ENCODE measurements at places on chromosomes 7 and 10. TPM values are rescaled to one million over a fixed set of nuclear protein-coding genes. Genes with fewer than 3 reads are reported as not detected.

DNA sequence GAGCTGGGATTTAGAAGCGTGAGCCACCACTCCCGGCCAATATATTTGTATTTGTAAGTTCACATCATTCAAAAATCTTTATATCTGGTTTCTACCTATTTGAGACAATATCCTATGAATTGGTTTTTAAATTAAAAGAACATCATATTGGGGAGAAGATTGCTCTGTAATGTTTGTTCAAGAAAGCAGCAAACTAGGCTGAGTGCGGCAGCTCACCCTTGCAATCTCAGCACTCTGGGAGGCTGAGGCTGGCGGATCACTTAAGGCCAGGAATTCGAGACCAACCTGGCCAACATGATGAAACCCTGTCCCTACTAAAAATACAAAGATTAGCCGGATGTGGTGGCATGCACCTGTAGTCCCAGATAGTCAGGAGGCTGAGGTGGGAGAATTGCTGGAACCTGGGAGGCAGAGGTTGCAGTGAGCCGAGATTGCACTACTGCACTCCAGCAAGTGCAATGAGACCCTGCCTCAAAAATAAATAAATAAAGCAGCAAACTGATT lies 9.4 kb downstream of the NIPSNAP2 start:
- no peak for DNase-seq
- no peak overlapping the region for H3K4me3 ChIP-seq
- H3K4me1 ChIP-seq: peaks cover 14% of the 10 kb centered on the region
- H3K36me3 ChIP-seq: peaks cover 2% of the 10 kb centered on the region
- no peaks in the 10 kb centered on the region for H3K27me3 ChIP-seq

DNA sequence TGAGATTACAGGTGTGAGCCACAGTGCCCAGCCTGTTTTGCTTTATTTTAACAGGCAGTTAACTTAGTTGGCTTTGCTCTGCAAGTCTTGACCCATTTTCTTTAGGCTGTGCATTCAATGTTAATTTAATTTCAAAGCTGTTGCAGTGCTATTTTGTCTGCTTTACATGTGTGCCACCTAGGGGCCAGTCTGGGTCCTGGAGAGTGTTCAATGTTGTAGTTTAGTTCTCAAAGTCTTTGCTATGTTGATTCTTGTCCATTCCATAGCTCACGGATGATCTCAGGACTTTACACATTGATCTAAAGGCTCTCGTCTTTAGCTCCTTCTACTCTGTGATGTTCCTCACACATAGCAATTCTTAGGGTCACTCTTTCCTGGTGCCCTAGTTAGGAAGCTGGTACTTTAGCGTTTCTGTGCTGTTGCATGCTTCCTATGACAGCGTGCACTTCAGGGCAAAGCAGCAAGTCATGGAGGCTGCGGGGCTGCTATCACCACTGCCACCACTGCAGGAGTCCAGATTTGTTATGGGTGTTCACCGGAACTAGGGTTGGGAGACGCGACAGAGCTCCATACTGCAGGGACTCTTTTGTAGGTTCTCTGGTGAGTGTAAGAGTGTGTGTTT lies 16.4 kb upstream of the ABCA13 start:
- no peak overlapping the region for H3K27ac ChIP-seq
- peaks cover 5% of the 10 kb centered on the region for H3K4me1 ChIP-seq
- H3K36me3 ChIP-seq: no peaks in the 10 kb centered on the region
- no peak overlapping the region for H3K4me3 ChIP-seq
- peak; percentile 52 for DNase-seq

DNA sequence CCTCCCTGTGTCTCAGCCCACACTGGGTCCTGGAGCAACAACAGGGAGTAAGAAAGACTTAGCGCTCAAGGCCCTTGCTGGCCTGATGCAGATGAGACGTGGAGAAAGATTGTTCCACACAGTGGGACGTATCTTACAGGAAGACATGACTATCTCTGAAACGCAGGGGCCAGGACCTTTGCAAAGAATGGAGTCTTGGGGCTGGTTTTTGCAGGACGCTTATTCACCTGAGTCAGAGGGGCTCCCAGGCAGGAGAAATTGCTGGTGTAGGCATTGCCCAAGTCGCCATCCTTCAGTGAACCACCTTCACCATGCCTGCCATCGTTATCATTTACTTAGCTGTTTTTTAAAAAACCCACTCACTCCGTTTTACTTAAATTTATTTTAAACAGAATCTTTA lies 11.8 kb upstream of the GDF10 start:
- H3K36me3 ChIP-seq: no peaks in the 10 kb centered on the region
- no peak for DNase-seq
- no peaks in the 10 kb centered on the region for H3K27me3 ChIP-seq
- no peak overlapping the region for H3K4me3 ChIP-seq
- H3K27ac ChIP-seq: no peak overlapping the region

DNA sequence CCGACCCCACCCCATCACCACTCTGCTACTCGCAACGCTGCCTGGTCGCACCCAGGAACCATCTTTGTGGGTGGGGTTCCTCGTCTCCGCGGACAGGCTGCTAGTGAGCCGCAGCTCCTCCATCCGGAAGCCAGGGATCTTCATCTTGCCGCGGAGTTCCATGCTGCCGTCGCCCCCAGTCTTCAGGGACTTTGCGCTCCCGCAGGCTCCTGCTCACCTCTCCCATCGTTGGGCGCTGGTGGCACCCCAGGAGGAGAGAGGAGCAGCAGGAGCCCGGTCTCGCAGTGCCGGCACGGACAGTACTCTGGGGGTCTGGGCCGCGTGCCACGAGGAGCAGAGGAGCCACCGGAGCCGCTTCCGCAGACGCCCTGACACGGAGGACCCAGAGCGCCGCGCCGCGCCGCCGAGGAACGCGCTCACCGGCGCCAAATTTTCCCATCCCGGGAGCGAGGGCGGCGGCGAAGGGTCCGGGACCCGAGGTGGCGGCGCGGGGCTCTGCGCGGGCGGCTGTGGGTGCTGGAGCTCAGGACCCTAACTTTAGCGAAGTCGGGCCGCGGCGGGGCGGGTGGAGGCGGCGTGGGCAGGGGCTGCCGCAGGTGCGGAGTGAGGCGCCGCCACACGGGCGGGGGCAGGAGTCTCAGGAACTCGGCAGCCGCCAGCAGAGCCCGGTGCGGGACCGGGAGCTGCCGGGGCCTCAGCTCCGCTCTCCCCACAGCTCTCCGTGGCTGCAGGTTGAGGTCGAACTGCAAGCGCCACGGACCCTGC lies 750.1 kb upstream of the SORCS1 start:
- peak; percentile 26 for DNase-seq
- peak overlapping the region; percentile 74 for H3K27ac ChIP-seq
- H3K27me3 ChIP-seq: no peaks in the 10 kb centered on the region
- H3K4me3 ChIP-seq: peak overlapping the region; percentile 7

DNA sequence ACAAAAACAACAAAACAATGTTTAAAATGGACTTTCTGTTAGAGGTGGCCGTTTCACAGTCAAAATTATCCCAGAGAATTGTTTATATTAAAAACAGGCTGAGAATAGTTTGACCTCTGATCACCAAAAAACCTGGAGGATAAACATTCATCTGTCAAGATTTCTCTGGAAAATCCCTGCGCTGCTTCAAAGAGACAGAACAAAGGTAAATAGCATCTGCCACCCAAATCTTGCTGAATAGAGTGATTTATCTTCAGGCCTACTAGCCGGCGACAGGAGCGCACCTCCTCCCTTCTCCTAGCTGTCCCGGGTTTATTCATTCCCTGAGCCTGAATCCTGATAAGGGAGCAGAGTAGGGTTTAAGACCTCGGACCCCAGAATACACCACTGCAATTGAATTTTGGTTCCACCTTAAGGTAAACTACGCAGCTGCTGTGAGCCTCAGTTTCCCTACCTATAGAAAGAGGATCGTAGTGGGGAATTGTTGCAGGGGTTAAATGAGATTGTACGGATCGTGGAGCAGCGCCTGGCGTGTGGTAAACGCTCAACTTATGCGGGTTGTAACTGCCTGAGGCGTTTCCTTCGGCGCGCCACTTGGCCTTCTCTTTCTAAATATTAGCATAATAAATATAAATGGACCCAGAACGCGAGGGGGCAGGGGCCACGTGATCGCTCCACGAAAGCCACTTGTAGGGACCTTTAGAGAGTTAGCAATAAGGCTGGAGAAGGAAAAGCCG lies 498 bp upstream of the ST7 start:
- peak; percentile 83 for DNase-seq
- H3K36me3 ChIP-seq: no peaks in the 10 kb centered on the region
- H3K4me3 ChIP-seq: peak overlapping the region; percentile 20
- H3K4me1 ChIP-seq: peaks cover 38% of the 10 kb centered on the region
- H3K27ac ChIP-seq: peak overlapping the region; percentile 100

GRCh38 chr10:132564690-132565089 lies 27.1 kb downstream of the INPP5A start:
- H3K4me3 ChIP-seq: no peak overlapping the region
- DNase-seq: no peak
- H3K27me3 ChIP-seq: no peaks in the 10 kb centered on the region
- H3K4me1 ChIP-seq: peaks cover 5% of the 10 kb centered on the region
- no peaks in the 10 kb centered on the region for H3K36me3 ChIP-seq

GRCh38 chr7:39133088-39133487 lies 155.4 kb downstream of the POU6F2 start:
- H3K4me3 ChIP-seq: no peak overlapping the region
- no peaks in the 10 kb centered on the region for H3K36me3 ChIP-seq
- no peak overlapping the region for H3K27ac ChIP-seq
- peaks cover 12% of the 10 kb centered on the region for H3K4me1 ChIP-seq
- DNase-seq: no peak

DNA sequence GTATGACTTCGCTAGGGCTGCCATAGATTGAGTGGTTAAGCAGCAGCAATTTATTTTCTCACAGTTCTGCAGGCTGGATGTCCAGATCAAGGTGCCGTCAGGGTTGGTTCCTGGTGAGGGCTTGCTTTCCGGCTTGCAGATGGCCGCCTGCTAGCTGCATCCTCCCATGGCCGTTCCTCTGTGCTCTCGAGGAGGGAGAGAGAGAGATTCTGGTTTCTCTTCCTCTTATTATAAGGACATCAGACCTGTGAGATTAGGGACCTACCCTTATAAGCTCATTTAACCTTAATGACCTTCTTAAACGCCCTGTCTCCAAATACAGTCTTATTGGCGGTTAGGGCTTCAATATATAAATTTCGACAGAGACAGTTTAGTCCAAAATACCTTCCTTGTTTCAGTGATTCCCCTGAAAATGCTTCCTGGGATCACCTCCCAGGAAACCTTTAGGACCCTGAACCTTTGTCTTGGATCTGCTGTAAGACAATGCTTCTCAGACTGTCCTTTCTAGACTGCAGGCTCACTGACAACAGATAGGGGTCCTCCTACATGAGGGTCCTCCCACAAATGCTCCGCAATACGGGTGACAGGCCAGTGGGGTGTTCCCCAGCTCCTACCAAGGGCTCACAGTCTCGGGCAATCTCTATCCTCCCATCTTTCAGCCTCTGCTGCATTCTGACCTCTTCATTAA lies 82.5 kb upstream of the BAIAP2L1 start:
- H3K27me3 ChIP-seq: no peaks in the 10 kb centered on the region
- DNase-seq: no peak
- H3K27ac ChIP-seq: no peak overlapping the region
- H3K4me1 ChIP-seq: no peaks in the 10 kb centered on the region
- H3K36me3 ChIP-seq: no peaks in the 10 kb centered on the region
- H3K4me3 ChIP-seq: no peak overlapping the region

DNA sequence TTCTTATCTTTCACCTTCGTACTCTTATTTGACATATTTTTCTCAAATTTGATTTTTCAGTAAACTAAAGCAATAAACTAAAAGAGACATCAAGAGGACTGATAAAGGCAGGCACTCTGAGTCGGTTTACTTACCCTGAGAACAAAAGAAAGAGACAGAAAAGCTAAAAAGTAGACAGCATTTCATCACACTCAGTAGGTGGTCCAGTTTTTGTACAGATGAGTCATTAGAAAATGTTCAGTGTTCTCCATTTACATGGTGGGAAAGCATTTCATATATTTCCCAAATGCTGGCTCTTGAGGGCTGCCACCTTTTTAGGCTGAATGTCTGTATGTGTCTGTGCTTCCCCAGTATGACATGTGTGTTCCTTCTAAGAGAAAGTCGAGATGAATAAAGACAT lies 52.7 kb downstream of the NHLRC2 start:
- DNase-seq: no peak
- H3K4me1 ChIP-seq: peaks cover 8% of the 10 kb centered on the region
- peaks cover 5% of the 10 kb centered on the region for H3K36me3 ChIP-seq
- no peaks in the 10 kb centered on the region for H3K27me3 ChIP-seq
- H3K4me3 ChIP-seq: no peak overlapping the region
- H3K27ac ChIP-seq: no peak overlapping the region

OR6V1 gene
- total RNA-seq: not detected

DNA sequence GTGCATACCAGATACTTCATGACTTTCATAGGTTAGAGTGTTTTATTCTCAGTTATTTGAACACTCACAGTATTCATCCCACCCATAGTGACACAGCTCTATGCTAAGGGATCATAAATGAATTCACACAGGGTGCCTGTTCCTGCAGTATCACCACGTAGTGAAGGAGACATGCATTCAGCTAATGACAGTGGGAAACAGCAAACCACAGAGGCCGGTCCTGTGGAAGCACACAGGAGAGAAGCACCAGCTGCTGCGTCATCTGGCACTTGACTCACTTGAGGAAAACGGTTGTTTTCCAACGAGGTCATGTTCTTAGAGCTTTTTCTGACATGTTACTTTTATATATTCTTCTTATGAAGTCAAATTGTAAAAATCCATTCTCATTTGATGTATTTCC lies 73.0 kb downstream of the UBE3C start:
- DNase-seq: peak; percentile 30
- H3K27me3 ChIP-seq: no peaks in the 10 kb centered on the region
- H3K4me1 ChIP-seq: no peaks in the 10 kb centered on the region
- no peak overlapping the region for H3K27ac ChIP-seq
- H3K4me3 ChIP-seq: no peak overlapping the region

DNA sequence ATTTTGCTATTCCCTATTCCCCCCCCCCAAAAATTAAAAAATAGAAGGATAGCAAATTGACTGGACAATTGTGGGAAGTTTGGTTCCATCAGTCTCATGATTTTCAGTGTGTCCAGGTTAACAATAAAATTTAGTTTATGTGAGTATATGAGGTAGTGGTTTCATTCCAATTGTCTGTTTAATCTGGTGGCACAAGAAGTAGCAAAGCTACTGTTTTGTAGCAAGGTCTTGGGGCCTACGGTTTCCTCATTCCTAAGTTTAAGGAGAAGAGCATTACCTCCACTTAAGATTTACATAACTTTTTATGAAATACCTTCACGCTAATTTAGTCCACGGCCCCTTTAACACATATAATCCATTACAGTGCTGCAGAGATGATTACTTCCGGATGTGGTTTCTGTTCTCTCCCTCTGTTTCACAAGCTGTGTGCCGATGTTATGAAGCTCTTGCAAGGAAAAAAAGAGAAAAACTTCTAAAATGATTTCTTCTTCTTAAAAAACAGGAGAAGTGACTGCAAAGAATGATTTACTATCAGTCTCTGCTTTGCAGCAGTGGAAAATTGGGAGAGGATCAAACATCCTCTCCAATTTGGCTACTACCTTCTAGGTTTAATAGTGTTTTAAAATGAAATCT lies 32.7 kb upstream of the NPVF start:
- H3K4me1 ChIP-seq: peaks cover 9% of the 10 kb centered on the region
- DNase-seq: no peak
- no peak overlapping the region for H3K27ac ChIP-seq
- no peak overlapping the region for H3K4me3 ChIP-seq

- peak; percentile 7 for DNase-seq
- H3K4me3 ChIP-seq: no peak overlapping the region
- H3K27ac ChIP-seq: no peak overlapping the region
- peaks cover 13% of the 10 kb centered on the region for H3K4me1 ChIP-seq
Observed at GRCh38 chr10:5557040-5557721, 32.4 kb downstream of the CALML3 start.

CPN1 gene
- total RNA-seq: not detected
